Activated CD8-positive, alpha-beta memory T cell treated with anti-CD3 and anti-CD28 coated beads for 1 hour (primary cell): ENCODE measurements at places on chromosomes 4 and X.
A peak's percentile ranks its signal among the peaks of the same experiment; 100 is the strongest.

DNA sequence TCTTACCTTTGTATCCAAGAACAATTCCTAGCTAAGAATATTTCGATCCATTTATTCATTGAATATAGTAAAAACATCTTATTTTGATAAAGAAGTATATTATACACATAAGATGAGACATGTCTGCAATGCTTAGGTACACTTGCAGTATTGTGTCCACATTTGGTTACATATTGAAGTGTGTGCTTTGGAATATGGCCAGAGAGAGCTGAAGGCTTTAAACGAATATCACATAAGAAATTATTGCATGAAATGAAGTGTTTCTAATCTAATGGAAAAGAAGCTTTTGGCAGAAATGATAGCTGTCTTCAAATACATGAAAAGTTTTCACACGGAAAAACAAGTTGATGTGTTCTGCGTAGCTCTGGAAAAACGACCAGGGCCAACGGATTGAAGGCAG is 516.1 kb upstream of the ZFP42 start:
- no peak for DNase-seq

GRCh38 chrX:13066391-13066790 is 22.0 kb upstream of the FAM9C start:
- DNase-seq = no peak

GRCh38 chrX:42778096-42778495 is at the start of gene PPP1R2C:
PPP1R2C (minus strand) TSS chrX:42778163; CDS start chrX:42778079, 84 bp downstream.
- no peak for DNase-seq

DNA sequence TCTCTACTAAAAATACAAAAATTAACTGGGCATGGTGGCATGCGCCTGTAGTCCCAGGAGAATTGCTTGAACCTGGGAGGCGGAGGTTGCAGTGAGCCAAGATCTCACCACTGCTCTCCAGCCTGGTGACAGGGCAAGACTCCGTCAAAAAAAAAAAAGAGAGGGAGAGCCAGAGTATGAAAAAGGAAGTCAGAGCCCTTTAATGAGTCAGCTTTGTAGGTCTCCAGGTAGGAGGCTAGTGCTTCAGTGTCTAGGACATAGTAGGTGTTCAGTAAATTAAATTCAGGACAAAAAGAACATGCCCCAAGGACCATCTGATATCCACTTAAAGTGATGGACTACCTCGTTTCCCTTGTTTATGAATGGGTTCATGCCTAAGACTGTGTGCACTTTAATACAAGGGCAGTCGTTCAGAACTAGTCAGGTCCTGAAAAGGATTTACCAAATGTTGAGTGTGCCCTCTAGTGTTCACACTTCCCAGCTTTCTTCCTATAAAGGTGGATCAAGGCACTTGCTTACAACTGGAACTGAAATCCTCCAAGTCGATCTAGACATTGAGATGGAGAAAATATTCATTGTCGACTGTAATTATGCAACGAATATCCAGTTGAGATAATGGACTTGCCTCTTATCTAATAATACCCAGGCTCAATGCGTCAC is 29.0 kb downstream of the F9 start:
- no peak for DNase-seq

- no peak for DNase-seq
Measured at GRCh38 chrX:19956923-19957322, 33.9 kb downstream of the BCLAF3 start.

DNA sequence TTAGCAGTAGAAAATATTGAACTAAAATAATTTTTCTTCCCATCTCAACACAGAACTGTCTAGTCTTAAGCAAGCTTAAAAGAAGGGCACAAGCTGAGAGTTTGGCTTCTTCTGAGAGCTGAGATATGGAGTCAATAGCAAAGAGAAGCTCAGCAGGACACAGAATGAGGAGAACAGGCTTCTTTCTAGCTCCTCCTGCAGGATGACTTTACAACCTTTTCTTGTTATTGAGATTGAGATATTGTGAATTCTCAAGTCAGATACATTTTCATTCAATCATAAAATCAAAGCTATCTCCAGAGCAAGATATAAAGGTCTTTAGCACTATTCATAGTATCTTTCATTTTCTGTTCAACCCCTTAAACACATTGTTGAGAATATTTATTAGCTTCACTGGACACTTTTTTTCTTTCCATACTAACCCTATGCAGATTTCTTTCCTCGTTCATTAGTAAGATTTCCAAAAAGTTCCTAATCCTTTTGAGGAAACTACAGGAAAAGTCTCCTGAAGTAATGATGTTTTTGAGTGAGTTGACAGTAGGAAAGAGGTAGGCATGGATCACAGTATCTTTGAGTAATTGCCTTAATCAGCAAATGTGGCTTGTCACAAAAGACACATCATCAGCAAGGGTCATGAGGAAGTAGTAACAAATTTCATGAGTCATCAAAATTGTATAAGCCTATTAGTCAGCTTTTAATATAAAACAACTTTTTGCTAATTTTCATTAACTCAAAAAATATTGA is 17.8 kb upstream of the CXCL3 start:
- DNase-seq = no peak

GRCh38 chr4:73874386-73874785 is 5.2 kb downstream of the CXCL1 start:
- DNase-seq = no peak

DNA sequence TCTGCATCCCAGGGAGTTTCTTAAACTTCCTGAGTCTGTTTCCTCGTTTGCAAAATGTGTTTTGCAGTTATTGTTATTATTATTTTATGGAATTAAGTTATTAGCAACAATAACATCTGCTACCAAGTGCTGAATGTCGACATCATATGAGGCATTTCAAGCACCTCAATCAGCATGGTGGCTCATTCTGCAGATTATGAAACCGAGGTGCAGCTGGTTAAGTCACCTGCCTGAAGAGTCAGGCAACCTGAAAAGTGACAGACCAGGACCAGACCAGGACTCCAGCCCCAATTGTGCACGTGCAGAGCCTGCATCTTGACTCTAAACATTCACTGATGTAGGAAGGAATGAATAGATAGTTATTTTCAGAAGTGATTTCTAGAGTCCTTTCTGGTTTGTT is 99.8 kb downstream of the AFAP1 start:
- DNase-seq = no peak

DNA sequence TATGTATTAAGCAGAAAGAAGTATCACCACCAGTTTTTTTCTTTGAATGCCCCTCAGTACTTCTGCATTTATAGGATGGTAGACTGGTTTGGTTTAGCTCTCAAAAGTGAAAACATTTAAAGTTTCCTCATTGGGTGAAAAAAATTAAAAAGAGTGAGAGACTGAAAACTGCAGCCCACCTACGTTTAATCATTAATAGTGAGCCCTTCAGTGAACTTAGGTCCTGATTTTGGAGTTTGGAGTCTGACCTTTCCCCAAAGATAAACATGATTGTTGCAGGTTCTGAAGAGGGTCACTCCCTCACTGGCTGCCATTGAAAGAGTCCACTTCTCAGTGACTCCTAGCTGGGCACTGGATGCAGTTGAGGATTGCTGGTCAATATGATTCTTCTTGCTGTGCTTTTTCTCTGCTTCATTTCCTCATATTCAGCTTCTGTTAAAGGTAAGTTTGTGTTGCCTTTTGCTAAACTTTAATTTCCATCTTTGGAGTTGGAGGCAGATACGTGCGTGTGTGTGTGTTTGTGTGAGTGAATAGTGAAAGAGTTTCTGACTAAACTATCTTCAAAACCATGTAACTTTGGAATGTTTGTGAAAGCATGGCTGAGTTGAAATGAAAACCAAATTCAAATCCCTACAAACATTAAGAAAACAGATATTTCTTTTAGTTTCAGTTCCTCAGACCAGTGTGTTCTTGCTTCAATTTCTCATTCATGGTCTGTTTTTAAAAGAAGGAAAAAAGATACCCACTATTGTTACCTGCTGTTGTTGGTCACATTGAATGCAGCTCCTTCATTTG is at the start of gene MTTP:
Gene MTTP, plus strand, starts transcription at position 295 of the 795 bp plus-strand sequence. Its CDS starts 86 bp downstream, at position 381.
- DNase-seq = no peak

DNA sequence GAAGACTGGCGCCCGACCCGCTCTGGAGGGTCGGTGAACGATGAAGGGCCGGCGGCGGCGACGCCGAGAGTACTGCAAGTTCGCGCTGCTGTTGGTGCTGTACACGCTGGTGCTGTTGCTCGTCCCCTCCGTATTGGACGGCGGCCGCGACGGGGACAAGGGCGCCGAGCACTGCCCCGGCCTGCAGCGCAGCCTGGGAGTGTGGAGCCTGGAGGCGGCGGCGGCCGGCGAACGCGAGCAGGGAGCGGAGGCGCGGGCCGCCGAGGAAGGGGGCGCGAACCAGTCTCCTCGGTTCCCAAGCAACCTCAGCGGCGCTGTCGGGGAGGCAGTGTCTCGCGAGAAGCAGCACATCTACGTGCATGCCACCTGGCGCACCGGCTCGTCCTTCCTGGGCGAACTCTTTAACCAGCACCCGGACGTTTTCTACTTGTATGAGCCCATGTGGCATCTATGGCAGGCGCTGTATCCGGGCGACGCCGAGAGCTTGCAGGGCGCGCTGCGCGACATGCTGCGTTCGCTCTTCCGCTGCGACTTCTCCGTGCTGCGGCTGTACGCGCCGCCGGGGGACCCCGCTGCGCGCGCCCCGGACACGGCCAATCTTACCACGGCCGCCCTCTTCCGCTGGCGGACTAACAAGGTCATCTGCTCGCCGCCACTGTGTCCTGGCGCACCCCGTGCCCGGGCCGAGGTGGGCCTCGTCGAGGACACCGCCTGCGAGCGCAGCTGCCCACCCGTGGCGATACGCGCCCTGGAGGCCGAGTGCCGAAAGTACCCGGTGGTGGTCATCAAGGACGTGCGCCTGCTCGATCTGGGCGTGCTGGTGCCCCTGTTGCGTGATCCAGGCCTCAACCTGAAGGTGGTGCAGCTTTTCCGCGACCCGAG is 568 bp downstream of the CHST7 start:
- DNase-seq = peak; percentile 18

DNA sequence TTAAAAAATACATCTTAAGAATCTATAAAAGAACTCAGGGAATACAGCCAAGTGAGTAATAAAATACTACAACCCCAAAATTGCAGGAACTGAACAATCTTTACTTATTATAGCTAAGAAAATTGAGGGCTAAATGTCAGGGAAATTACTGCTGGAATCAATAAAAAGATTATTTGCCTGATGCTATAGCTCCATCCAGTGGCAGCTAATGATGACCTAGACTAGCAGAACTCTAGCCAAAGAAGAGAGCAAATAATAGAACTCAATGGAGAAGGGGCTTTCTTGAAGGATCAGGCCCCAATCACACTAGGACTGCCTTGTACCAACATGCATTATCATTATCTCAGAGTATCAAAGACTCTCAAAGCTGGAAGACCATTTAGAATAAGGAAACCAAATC is 85.0 kb upstream of the FAM241A start:
- no peak for DNase-seq

- no peak for DNase-seq
Measured at GRCh38 chr4:23504083-23504482, 385.8 kb downstream of the PPARGC1A start.

DNA sequence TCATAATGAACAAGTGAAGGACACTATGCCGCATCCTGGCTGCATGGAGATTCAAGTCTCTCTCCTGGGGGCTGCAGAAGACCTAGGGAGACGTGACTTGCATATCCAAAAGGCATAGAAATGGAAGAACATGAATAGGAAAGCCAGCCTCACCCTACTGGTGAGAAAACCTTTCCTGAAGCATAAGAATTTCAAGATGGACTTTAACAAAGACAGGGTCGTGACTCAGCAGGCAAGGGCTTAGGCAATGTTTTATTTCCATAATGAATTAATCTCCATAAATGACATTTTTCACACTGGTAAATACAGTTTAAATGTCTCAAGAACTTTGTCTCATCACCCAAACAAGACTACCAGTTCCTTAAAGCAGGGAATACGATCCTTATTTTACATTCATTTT is 78.9 kb downstream of the RFC1 start:
- no peak for DNase-seq

DNA sequence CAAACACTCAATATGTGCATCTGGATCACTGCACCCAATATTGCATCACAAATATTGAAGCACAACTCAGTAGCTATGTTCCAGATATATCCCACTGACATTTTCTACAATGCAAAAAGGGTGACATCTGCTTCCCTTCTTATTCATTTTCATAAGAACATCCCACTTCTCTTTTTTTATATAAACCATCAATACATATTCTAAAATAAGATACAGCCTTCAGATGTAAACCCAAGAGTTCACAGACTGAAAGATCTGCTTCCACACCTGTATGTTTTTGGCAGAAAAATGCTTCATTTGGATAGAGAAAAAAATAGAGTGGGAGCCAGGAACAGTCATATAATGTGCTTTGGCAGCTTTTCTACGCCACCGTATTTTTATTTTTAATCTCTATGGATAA is 815.6 kb upstream of the ADGRL3 start:
- DNase-seq = no peak

DNA sequence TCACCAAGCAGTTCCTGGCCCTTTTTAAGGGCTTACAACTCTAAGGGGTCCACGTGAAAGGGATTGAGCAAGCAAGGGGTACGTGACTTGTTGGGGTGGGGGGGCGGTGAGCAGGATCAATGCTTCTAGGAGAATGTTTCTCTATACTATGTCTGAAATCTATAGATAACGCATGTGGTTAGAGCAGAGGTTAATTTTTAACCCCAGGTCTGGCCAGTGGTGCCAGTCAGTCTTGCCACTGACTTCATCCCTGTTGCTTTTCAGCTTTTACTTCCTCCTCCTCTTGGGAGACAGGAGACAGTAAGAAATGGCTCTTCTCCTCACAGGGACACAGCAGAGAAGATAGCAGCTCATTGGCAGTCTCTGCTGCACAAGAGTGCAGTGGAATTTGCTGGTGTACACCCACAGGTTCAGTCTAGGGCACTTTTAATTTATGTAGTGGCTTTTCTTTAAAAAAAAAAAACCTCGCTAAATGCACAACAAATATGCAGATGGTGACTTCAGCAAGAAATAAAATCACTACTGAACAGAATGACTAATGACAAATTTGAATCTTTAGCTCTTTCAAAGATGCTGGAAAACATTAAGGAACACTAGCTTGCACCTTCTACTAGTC is 190.5 kb downstream of the CCNG2 start:
- no peak for DNase-seq

DNA sequence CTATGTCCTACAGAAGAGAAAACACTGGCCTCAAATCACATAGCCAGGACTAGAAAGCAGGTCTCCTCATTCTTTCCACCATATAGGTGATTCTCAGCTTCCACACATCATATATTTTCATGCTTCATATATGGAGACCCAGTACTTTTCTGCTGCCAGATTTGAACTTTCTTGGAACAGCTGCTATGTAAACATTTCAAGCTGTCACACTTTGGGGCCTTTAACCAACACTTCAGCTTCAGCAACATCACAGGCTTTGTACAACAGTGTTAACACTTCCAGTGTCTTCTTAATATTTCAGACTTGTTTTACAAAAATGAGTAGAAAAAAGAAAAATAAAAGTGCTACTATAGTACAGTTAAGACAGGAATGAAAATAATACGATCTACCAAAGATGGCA is 12.6 kb downstream of the SH3RF1 start:
- no peak for DNase-seq

- no peak for DNase-seq
Measured at GRCh38 chrX:100217547-100217946, 192.5 kb downstream of the PCDH19 start.

DNA sequence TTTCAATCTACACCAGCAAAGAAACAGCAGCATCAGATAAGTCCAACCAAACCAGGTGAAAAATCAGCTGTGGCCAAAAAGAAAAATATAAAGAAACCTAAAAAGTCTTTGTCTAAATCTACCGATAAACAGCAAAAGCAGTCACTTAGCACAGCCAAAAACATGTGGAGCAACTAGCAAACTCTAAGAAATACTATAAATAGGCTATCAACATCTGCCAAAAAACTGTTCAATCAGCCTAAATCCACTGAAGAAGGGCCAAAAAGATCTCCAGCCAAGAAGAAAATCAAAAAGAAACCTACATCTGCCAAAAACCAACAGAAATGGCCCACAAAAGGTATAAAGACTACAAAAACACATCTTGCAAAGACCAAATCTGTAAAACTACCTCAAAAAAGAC is 36.7 kb upstream of the CABS1 start:
- DNase-seq = no peak
